ENCODE measurements at places on chromosomes 16 and 17. TPM values are rescaled to one million over a fixed set of nuclear protein-coding genes. Genes with fewer than 3 reads are reported as not detected.

USP36 gene
- 21.8 TPM for total RNA-seq

ITGAL gene
- 18.2 TPM for total RNA-seq

DNA sequence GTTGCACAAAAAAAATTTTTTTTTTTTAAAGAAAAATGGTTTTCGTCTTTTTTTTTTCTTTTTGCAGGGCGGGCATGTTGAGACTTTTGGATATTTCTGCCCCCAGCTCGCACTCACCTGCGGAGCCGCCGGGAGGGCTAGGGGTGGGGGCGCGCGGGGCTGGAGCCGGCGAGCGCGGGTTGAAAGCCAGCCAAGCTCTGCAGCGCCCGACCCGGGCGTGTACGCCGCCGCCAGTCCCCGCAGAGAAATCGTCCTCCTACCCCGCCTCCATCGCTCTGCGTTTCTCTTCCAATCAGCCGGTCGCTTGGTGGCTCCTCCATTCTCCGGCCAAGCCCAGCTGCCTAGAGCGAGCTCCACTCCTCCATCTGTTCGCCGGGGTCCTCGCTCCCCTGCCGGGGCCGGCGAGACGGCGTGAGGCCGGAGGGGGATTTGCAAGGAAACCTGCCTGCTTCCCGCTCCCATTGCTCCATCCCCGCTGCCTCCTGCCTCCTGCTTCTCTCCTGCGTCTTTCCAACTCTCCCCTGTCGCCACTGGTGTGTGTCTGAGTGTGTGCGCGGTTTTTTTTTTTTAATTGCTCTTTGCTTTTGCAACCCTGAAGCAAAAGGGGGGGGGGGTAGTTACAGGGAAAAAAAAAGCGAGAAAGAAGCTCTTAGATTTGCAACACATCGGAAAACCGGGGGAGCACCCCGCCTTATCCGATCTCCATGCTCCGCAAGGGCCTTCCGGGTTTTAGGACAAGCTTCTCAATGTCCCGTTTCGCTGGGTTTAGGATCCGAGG, 1.8 kb upstream of the UBTF start:
- H3K36me3 ChIP-seq, result peaks cover 9% of the 10 kb centered on the region
- peak overlapping the region; percentile 100 for H3K27ac ChIP-seq
- DNase-seq, result peak; percentile 84
- peak overlapping the region; percentile 80 for H3K4me3 ChIP-seq
- H3K4me1 ChIP-seq, result peaks cover 46% of the 10 kb centered on the region

GRCh38 chr16:57430955-57431354, 16.2 kb downstream of the CIAPIN1 start:
- H3K27me3 ChIP-seq, result no peaks in the 10 kb centered on the region
- H3K36me3 ChIP-seq, result peaks cover 17% of the 10 kb centered on the region
- H3K27ac ChIP-seq, result no peak overlapping the region

TBC1D3B gene
- total RNA-seq, result 1.5 TPM

RGS11 gene
- total RNA-seq, result 7.7 TPM

DNA sequence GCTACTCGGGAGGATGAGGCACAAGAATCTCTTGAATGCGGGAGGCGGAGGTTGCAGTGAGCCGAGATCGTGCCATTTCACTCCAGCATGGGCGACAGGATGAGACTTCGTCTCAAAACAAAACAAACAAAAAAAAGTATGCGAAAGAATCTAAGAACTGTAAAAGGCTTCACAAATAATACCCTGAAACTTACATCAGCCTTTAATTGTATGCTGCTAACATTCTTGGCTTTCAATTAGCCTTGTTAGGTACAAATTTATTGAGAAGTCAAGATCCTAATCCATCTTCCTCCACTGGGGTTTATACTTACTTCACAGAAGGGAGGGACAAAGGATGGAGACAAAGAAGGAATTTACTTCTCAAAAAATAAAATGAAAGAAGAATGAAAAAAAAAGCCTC, 83.3 kb downstream of the SNX11 start:
- H3K36me3 ChIP-seq, result no peaks in the 10 kb centered on the region
- no peak overlapping the region for H3K27ac ChIP-seq
- peaks cover 66% of the 10 kb centered on the region for H3K27me3 ChIP-seq
- no peaks in the 10 kb centered on the region for H3K4me1 ChIP-seq
- no peak for DNase-seq
- H3K4me3 ChIP-seq, result no peak overlapping the region

PRKCB gene
- total RNA-seq, result 0.60 TPM

GRCh38 chr17:56896217-56896967, 17.5 kb downstream of the TRIM25 start:
- peaks cover 1% of the 10 kb centered on the region for H3K4me1 ChIP-seq
- no peak overlapping the region for H3K4me3 ChIP-seq
- no peak overlapping the region for H3K27ac ChIP-seq
- no peak for DNase-seq
- no peaks in the 10 kb centered on the region for H3K27me3 ChIP-seq

LRRC75A gene
- total RNA-seq, result 1.0 TPM

DNA sequence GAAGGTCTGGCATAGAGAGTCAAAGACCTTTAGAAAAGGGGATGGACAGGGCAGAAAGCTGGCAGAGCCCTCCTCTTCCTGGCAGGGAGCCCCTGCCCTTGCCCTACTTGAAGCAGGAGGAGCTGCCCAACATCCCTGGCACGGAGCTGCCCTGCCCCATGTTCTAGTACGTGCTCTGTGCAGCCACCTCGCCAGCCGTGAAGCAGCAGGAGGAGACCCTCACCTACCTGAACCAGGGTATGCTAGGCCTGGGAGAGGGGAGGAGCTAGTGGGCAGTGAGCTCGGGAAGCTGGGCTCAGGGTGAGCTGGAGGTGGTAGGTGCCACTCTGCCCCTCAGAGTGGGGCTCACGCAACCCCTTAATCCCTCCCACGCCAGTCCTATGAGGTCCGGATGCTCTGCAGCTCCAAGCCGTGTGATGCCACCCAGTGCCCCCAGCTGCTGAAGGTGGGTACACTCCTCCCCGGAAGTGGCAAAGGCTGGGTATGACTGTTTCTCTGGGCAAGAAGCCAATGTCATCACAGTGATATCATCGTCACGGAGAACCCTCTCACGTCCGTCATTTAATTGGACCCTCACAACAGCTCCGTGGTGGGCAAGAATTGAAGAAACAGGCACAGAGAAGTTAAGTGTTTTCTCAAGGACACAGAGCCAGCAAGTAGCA, 12.7 kb upstream of the STAC2 start:
- no peaks in the 10 kb centered on the region for H3K36me3 ChIP-seq
- H3K4me3 ChIP-seq, result no peak overlapping the region
- DNase-seq, result no peak

DNA sequence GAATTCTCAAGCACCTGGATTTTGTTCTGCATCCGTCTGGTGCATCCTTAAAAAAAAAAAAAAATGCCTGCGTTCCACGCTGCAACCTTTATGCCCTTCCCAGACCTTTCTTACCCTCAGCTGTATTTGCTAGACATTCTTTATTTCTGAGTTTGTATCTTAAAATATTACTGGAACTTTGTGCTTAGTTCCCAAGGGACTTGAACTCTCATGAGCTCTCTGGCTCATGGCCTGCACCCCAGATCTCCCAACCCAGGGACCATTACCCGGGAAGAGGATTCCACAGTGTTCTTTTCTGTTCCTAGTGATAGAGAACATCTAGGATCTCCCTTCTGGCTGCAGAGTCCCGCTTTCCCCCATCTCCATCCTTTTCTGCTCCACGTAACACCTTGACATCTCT, 28.9 kb upstream of the CLEC18A start:
- DNase-seq, result no peak
- H3K36me3 ChIP-seq, result no peaks in the 10 kb centered on the region
- peaks cover 47% of the 10 kb centered on the region for H3K4me1 ChIP-seq
- H3K27ac ChIP-seq, result no peak overlapping the region

DNA sequence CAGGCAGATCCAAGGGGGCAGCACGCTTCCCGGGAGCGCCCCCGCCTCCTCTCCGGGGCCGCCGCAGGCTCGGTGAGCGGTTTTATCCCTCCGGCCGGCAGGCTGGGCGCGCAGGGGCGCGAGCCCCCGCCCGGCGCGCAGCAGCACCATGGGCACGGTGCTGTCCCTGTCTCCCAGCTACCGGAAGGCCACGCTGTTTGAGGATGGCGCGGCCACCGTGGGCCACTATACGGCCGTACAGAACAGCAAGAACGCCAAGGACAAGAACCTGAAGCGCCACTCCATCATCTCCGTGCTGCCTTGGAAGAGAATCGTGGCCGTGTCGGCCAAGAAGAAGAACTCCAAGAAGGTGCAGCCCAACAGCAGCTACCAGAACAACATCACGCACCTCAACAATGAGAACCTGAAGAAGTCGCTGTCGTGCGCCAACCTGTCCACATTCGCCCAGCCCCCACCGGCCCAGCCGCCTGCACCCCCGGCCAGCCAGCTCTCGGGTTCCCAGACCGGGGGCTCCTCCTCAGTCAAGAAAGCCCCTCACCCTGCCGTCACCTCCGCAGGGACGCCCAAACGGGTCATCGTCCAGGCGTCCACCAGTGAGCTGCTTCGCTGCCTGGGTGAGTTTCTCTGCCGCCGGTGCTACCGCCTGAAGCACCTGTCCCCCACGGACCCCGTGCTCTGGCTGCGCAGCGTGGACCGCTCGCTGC, 832 bp downstream of the CDK5R1 start:
- peak overlapping the region; percentile 44 for H3K4me3 ChIP-seq
- no peak overlapping the region for H3K27ac ChIP-seq
- no peaks in the 10 kb centered on the region for H3K36me3 ChIP-seq
- H3K27me3 ChIP-seq, result no peaks in the 10 kb centered on the region
- peaks cover 46% of the 10 kb centered on the region for H3K4me1 ChIP-seq
- DNase-seq, result no peak

GRCh38 chr16:72924537-72924926, 123.4 kb downstream of the ZFHX3 start:
- no peak overlapping the region for H3K4me3 ChIP-seq
- DNase-seq, result no peak
- H3K36me3 ChIP-seq, result no peaks in the 10 kb centered on the region
- no peak overlapping the region for H3K27ac ChIP-seq
- H3K4me1 ChIP-seq, result no peaks in the 10 kb centered on the region

GRCh38 chr17:7881276-7882054, 7.1 kb upstream of the CHD3 start:
- no peaks in the 10 kb centered on the region for H3K27me3 ChIP-seq
- no peaks in the 10 kb centered on the region for H3K36me3 ChIP-seq
- no peak overlapping the region for H3K4me3 ChIP-seq
- H3K27ac ChIP-seq, result no peak overlapping the region

TRPV3 gene
- 1.8 TPM for total RNA-seq

NXPH3 gene
- total RNA-seq, result 3.0 TPM

FOXJ1 gene
- not detected for total RNA-seq

- no peak overlapping the region for H3K4me3 ChIP-seq
- H3K36me3 ChIP-seq, result no peaks in the 10 kb centered on the region
- no peak overlapping the region for H3K27ac ChIP-seq
- H3K4me1 ChIP-seq, result peaks cover 15% of the 10 kb centered on the region
- H3K27me3 ChIP-seq, result no peaks in the 10 kb centered on the region
- no peak for DNase-seq
These were observed 56.5 kb downstream of the SPAG9 start for GRCh38 chr17:51064061-51064735.

DNA sequence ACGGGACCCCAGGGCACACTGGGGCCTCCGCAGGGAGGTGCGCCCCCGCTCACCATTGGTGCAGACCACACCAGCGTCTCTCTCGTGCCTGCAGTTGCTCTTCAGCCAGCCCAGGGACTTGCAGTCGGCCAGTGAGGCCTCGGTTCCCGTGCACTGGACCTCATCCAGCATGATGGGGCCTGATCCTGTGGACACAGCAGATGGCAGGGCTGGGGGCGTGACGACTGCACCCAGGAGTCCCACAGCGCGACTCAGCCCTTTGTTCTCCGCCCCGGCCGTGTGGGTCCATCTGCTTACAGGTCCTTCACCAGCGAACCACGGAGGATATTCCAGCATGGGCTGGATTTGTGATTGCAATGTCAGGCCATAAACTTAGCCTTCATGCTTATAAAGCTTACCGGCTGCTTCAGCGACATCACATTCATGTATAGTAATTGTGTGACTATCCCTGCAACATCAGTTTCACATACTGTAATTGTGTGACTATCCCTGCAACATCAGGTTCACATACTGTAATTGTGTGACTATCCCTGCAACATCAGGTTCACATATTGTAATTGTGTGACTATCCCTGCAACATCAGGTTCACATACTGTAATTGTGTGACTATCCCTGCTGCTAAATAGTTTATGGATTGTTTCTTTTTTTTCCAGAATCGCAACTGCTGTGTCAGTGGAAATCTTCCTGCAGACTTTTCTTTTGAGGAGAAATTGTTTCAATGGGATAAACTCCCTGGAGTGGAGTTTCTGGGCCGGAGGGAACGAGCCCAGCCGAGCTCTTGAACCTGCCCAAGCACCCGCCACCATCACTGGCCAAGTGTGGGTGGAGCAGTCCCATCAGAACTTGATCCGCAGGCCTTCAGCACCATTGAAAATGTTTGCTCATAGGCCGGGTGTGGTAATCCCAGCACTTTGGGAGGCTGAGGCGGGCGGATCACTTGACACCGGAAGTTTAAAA, 4.8 kb downstream of the LGALS3BP start:
- no peak overlapping the region for H3K4me3 ChIP-seq
- peak; percentile 59 for DNase-seq
- no peak overlapping the region for H3K27ac ChIP-seq
- H3K36me3 ChIP-seq, result no peaks in the 10 kb centered on the region

DNA sequence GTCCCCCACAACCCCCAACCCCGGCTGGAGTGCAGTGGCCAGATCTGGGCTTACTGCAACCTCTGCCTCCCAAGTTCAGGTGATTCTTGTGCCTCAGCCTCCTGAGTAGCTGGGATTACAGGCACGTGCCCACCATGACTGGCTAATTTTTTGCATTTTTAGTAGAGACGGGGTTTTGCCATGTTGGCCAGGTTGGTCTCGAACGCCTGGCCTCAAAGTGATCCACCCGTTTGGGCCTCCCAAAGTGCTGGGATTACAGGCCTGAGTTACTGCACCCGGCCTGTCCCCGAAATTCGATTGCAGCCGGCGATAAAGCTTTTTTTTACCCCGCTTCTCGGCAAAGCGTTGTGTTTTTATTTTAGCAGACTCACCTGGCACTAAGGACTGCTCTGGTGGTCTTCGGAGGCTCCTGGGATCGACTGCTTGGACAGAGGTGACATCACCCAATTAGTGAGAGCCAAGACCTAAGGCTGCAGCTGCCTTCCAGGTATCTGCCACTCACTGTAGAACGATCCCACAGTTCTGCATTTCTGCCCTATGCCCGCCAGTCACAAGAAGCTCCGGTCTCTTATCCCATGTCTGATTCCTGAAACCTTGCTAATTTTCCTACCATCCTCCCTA, 82.2 kb upstream of the ARL4D start:
- H3K4me1 ChIP-seq, result no peaks in the 10 kb centered on the region
- H3K27me3 ChIP-seq, result no peaks in the 10 kb centered on the region
- no peak for DNase-seq
- H3K36me3 ChIP-seq, result no peaks in the 10 kb centered on the region

DNA sequence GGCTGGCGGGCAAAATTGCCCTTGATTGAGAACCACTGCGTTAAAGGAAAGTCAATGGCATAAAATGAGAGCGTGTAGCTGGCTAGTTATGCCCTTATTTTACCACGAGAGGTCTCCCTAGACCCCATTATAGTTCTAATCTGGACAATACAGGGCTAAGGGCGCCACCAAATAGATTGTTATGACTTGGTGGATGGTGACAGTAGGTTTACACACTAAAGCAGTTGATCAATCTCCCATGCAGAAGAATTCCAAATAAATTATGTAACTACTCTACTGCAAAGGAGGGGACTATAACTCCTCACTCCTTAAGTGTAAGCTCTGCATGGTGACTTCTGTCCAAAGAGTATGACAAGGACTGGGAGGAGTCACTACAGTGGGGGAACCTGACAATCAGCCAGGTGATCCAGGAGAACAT, 20.4 kb upstream of the YPEL2 start:
- H3K27me3 ChIP-seq, result no peaks in the 10 kb centered on the region
- no peak overlapping the region for H3K27ac ChIP-seq
- no peaks in the 10 kb centered on the region for H3K36me3 ChIP-seq

SYCE1L gene
- 0.88 TPM for total RNA-seq

FBXO39 gene
- not detected for total RNA-seq

- DNase-seq, result no peak
- no peak overlapping the region for H3K27ac ChIP-seq
- H3K4me1 ChIP-seq, result no peaks in the 10 kb centered on the region
- H3K36me3 ChIP-seq, result no peaks in the 10 kb centered on the region
- no peak overlapping the region for H3K4me3 ChIP-seq
These were observed 401.3 kb downstream of the ZFHX3 start for GRCh38 chr16:72646615-72647014.

Data from heart right ventricle (tissue), 16 donors.